ENCODE measurements at places on chromosomes 12 and 14.

DNA sequence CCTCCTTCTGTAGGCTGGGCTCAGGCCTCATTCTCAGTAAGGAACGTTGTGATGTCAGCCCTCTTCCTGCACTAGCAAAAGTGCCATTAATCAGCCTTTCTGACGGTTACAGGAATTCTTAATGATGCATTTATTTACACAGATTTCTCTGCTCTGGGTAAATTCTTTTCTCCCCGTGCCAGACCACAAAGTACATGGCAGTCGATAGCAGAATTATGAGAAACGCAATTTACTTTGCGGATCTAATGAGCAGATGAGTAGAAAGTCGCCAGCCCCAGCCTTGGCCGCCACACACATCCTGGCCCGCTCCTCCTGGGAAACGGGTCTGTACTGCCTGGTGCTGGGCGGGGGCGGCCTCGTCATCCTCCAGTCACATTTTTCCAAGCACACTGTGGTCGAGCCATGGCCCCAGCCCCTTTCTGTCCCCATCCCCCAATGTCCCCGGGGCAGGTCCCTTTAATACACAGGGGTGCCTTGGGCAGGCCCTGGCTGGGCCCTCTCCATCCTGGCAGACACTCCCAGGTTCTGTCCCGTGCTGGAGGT lies 25.9 kb downstream of the NOC4L start:
- peak; percentile 16 for DNase-seq

DNA sequence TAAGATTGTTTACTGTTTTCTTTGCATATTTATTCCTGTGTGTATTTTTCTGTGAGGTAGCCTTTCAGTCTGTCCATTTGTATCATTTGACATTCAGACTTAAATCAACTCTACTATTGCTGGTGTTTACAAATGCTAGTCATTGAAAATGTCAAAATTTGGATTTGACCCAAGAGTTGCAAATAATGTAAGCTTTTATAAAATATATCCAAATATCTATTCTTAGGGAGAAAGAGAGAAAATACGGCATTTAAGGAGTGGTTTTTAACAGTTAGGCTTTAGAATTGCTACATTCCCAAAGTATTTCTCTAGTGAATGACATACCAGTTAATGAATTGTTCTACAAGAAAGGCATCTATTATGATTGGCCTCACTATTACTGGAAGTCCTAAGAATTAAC lies 37.9 kb downstream of the FRS2 start:
- DNase-seq, result no peak

- no peak for DNase-seq
Measured at GRCh38 chr12:21551841-21552465, 25.9 kb downstream of the SPX start.

DNA sequence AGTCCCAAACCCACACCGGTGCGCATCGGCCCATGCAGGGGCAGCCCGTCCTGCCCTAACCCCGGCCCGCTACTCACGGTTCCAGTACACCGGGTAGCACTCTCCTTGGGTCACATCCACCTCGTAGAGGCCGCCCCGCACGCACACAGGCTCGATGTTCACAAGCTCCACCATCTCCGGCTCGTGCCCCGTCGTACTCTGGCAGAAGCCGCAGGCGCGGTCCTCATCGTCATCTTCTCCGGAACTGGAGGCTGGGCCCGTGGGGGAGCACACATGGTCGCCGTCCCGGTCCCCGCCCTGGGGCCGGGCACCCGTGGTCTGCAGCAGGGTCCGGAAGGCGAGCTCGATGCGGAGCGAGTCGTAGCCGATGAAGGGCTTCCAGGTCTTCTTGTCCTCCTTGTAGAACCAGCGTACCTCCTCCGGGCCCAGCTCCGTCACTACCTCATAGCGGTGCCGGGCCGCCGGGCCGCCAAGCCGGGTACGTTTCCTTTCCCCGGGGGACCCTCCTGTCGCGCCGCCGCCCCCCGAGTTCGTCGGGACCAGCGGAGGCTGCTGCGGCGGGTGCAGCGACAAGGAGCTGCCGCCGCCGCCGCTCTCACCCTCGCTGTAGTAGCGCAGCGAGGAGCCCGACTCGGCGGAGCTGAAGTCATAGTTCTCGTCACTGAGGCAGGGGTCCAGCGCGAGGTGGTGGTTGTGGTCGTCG lies 788 bp downstream of the DDHD1 start:
- DNase-seq, result peak; percentile 49

Measured in dermis blood vessel endothelial cell (primary cell).